ENCODE measurements at places on chromosomes 12 and 14.

DNA sequence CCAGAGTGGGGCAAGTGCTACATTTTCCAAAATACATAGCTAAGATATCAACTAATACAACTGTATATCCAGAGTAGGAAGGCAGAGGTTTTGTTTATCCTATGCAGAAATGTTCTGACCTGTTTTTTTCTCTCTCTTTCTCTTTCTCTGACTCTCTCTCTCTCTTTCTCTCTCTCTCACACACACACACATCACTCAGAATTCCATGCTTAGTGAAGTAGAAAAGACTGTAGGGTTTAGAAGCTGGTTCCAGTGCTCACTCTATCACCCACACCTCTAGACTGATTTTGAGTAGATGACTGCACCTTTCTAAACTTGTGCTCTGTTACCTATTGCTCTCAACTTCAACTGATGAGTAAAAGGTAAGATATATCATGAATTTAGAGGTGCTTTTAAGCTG is 356.7 kb downstream of the LRIG3 start:
- no peak for DNase-seq

DNA sequence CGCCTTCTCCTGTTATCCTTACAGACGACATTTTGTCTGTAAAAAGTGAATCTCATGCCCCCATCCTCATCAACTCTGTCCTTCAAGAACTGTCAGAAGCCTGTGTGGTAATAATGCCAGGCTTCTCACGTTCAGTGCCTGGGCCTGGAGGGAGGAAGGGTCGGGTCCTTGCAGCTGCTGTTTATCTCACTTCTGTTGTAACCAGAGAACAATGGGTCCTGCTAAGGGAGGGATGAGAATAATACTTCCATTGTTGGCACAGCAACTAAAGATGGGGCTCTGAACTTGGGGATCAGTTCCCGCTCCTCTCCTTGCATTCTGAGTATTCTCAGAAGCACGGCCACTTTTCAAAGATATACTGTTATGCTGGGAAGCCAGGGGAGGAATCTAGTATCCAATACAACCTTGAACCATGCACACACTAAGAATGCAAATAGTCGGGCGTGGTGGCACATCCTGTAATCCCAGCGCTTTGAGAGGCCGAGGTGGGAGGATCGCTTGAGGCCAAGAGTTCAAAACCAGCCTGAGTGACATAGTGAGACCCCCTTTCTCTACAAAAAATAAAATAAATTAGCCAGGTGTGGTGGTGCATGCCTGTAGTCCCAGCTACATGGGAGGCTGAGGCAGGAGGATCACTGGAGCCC is 38.8 kb upstream of the NINJ2 start:
- DNase-seq, result no peak

GRCh38 chr12:119444462-119445044 is 110.0 kb downstream of the CCDC60 start:
- DNase-seq, result peak; percentile 11

GRCh38 chr12:14403711-14404196 is 38.3 kb downstream of the ATF7IP start:
- no peak for DNase-seq

DNA sequence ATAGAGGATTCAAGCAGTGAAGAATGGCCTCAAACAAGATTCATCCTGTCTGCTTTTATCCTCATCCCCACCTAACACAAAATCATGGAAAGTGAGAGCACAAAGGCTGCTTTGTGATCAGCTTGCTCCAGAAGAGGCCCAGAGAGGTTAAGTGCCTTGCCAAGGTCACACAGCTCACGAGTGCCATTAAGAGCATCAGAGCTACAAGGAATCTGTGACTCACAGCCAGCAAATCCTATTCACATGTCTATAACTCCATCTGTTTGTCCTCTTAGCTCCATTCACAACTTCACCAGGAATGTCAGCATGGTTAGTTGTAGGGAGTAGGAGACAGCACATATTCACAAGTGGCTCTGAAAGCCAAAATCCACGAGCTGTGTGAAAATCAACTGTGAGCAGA is 79.8 kb downstream of the TTC9 start:
- DNase-seq, result no peak

DNA sequence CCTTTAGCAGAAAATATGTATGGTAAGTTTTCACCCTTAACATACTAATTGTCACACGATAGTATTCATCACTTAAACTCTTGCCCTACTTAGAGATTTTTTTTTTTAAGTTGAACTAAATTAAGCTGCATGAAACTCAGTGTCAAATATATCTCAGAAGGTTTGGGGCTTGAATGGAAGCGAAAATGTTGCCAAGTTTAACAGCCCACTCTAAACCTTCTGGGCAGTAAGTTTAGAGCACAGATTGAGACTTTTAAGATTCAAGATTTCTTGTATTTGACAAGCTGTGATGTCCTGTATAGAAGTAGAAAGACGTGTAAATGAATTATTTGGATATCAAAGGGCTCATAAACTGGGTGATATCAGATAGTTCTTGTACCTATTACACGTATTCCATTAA is 287.3 kb upstream of the FLRT2 start:
- DNase-seq, result no peak

DNA sequence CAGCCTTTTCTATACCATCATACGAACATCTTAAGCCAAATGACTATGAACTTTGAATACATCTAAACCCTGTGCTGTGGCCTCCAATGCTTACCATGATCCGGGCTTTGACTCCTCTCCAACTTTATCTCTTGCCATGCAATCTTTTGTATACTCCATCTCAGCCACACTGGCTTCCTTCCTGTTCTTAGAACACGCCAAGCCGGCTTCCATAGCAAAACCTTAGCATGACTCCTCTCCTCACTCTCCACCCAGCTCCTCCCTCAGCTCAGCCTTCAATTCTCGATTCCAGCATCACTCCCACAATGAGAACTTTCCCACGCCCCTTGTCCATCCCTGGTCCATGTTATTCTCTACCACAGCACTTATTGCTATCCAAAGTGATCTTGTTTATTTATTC is 228.3 kb downstream of the NTF3 start:
- no peak for DNase-seq

- no peak for DNase-seq
These were observed 37.6 kb upstream of the SMOC1 start for GRCh38 chr14:69841656-69842055.

- no peak for DNase-seq
These were observed 10.3 kb downstream of the KCTD10 start for GRCh38 chr12:109466821-109467220.

DNA sequence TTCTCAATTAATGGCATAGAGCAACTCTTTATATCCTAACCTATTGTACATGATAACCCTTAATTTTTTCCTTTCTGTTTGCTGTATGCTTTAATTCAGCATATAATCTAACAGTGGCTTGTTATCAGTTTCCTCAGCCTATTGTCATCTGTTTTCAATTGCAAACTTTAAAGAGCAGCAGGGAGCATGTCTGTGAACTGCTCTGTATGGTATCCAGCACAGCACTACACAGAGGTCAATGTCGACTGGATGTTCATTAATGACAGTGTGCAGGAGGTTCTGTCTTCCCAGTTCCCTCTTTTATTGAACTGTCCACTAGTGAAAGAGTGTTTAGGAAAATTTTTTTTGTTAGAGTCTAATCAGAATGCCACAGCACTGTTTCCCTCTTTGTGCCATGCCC is 609.1 kb downstream of the SOX5 start:
- no peak for DNase-seq

DNA sequence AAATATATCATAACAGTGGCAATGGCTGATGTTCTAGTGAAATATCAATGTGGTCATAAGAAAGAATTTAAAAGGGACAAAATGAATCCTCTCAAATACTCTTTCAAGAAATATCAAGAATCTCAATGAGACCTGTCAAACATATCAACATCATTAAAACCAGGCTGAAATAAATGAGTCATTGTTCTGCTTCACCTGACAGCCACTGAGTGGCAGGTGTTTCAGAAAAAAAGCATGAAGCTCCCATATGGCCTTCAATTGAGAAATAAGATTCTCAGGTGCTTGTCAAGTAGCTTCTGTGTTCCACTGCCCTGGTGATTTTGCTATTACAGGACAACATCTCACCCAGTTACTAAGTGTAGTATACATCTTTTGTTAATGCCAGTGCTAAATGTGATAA is 21.5 kb downstream of the ANAPC5 start:
- no peak for DNase-seq

DNA sequence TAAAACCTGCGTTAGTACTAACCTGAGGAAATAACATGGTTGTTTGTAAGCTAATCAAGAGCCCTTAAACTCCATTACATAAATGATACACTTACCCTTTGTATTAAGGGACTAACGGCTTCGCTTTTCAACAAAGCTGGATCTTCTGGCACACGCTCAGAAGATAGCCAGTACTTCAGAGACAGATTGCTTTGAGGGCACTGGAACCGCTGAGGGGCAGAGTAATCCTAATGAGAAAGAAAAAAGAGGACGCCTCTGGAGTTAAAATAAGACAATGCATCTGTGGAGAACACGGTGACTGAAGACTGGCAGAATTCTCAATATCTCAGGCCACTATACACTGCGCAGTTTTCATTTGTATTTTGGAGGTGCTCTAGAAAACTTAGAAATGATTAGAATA is 1.5 kb upstream of the KTN1 start:
- no peak for DNase-seq

- DNase-seq, result no peak
These were observed 58.3 kb upstream of the JDP2 start for GRCh38 chr14:75369506-75369905.

DNA sequence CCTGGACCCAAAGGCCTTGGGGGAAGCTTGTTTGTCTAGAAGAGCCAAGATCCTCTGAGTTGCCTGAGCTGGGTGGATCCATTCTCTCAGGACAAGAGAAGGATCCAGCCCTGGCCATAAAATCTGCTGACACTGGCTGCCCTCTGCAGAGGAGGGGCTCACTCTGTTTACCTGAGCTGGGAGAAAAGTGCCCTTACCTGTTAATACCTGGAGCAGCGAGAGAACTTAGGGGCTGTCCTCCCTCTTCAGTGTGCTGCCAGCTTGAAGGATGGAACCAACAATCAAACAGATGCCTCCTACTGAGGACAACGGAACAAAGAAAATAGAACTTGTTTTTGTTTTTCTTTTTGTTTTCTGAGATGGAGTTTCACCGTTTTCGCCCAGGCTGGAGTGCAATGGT is 7.3 kb upstream of the KRT7 start:
- no peak for DNase-seq

DNA sequence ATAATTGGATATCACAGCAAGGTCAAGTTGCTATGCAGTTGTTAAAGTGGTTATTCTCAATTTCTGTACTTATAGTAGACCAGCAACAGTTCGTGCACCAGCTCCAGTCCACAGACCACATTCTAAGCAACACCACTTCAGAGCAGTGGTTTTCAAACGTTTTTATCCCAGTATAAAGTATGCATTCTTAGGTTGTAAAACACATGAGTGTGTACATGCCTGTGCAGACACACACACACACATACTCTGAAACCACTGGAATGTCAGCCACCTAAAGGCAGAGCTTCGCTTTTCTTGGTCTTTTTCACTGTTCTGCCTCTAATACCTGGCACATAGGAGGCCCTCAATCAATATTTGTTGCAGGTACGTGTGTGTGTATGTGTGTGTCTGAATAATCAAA is 22.2 kb upstream of the C12orf71 start:
- DNase-seq, result no peak

DNA sequence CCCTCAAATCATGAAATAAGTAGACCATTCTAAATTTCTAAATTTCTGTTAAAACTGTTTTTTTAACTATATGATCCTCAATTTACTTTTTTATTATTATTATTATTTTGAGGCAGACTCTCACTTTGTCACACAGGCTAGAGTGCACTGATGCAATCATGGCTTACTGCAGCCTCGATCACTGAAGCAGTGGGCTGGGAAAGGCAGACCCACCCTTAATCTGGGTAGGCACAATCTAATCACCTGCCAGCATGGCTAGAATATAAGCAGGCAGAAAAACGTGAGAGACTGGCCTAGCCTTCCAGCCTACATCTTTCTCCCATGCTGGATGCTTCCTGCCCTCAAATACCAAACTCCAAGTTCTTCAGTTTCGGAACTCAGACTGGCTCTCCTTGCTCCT is 2.3 kb downstream of the ERO1A start:
- no peak for DNase-seq

DNA sequence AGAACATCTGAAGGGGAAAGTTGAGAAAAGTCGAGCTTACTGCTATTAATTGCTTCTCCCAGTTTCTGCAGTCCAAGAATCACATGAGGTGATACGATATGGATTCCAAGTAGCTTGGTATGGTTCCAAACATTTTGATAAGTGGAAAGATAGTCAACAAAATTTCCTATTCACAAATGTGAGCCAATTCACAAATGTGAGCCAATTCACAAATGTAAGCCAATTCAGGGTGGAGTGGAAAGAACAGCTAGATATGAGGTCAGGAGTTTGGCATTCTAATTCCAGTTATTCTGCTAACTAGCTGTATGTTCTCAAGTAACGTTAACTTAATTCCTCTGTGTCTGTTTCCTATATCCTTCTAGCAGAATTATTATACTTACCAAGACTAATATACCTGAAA is 37.6 kb upstream of the DHRS4 start:
- no peak for DNase-seq

- DNase-seq, result peak; percentile 16
These were observed 2.0 kb downstream of the ZBTB25 start for GRCh38 chr14:64501411-64502171.

DNA sequence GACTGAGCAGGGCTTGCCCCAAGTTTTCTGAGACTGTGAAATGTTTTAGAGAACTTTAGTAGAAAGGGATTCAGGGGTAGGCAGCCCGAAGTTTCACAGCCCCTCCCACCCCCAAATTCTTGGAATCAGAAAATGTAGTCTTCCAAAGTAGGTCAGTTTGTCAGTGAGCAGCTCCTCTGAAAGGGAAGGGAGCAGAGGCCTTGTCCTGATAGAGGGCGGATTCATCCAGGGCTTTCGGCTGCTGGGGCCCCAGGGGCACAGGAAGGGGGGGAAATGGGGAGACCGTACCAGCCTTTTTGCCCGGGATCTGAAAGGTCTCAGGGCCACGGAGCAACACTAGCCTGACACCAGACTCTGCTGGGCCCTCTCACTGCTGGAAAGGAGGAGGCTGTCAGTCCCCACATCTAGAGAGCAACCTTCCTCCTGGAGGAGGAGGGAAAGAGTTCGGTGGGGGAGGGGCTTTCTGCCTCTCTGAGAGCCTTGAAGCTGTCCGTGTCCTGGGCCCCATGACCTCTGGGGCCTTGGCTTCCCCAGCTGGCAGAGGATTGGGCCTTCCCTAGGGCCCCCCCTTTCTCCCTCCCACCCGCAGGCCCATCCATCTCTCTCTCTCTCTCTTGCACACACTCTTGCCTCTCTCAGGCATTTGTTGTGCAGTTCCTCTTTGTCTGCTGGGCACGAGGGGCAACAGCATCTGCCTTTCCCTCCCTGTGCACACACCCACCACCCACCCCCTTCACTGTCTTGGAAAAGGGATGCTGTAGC is at the start of gene IKZF4:
Gene IKZF4 (plus strand): TSS at position 621 of the 762 bp plus-strand sequence. CDS start 451 bp downstream, outside the sequence.
- DNase-seq, result no peak

GRCh38 chr12:122028905-122029560 is 7.3 kb downstream of the BCL7A start:
- DNase-seq, result peak; percentile 13

GRCh38 chr12:6947615-6948014 is 3.5 kb upstream of the PTPN6 start:
- DNase-seq, result no peak

- DNase-seq, result no peak
These were observed 54.3 kb upstream of the CCDC91 start for GRCh38 chr12:28135801-28136439.

- no peak for DNase-seq
These were observed 251.5 kb downstream of the PAWR start for GRCh38 chr12:79439175-79439825.

Measured in NK-92 treated with Interleukin-12 subunit alpha and Interleukin-12 subunit beta, amount 100 ng/mL, for 24 hours (cell line).